ENCODE measurements at places on chromosomes 13 and 19.

- no peak for DNase-seq
These were observed 25.6 kb downstream of the URI1 start for GRCh38 chr19:29967623-29968022.

GRCh38 chr19:18723871-18724377, 40.4 kb downstream of the CRTC1 start:
- no peak for DNase-seq

- peak; percentile 10 for DNase-seq
These were observed 66.7 kb downstream of the FOXO1 start for GRCh38 chr13:40599747-40600146.

- DNase-seq, result peak; percentile 56
These were observed 22.2 kb downstream of the NFIX start for GRCh38 chr19:13017306-13018034.
